ENCODE measurements at places on chromosomes 5 and 9.

DNA sequence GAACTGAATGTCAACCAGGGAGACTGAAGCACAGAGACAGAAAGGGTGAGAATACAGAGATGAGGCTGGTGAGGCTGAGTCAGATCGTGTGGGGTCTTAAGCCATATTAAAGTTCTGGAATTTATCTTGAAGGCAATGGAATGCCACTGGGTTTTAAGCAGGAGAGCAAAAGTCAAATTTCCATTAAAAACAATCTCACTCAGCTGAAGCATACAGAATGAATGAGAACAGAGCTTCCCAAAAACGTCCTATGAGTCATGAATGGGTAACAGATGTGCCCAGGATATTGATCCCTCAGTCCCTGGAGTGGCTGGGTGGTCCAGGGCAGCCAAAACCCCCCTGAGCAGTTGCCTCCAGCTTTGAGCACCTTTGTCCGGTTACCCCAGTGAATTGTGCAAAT lies 44.9 kb downstream of the PFDN1 start:
- no peak for DNase-seq

DNA sequence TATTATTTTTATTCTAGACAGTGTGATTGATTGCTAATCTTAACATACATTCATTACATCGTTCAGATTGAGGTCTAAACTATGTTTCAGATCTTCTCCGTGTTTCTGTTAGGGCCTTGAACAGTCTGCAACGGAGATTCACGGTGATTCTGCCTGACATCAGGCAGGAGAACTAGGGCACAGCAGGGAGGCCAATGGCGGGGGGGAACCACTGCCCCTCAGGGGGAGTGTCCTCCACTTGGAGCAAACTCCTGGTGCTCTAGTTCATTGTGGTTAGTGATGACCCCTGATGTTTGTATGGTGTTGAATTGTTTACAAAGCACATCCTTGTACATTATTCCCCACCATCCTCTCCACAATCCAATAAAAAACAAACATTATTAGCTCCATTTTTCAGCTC lies 173.5 kb downstream of the ZNF608 start:
- no peak for DNase-seq

DNA sequence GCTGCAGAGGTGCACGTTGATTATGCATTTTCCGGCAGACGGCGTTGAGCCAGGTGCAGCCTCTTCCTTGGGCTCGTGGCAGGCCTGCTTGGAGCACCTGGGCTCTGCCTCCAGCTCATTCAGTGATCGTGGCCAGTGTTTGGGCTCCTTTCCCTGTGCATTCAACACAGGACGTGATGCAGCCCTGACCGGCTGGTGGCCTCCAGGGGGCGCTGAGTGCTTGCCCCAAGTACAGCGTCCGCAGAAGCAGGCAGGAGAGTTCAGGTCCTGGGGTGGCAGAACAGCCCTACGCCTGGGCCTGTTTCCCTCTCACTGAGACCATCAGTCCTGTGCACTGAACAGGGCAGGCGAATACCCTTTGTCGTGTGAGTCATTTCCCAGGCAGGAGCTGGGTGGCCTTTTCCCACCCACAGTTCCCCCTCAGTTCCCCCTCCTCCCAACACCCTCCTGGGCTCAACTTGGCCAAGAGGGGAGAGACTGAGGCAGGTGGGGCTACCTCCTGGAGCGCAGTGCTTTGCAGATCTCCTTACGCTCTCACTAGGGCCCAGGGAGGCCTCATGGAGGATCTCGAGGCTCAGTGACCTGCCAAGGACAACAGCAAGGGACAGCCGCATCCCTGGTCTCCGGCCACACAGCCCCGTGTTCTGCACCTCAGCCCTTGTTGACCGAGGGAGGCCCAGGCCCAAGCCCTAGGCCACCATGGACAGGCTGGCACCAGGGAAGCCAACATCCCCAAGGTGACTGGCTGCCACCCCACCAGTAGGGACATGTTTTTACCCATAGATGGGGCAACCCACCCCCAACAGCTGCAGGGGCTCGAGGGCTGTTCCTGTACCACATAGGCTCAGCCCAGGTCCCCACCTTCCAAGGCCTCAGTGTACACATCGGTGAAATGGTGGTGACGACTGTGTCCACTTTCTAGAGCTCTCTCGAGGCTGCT lies 52.9 kb downstream of the LRSAM1 start:
- peak; percentile 79 for DNase-seq

- DNase-seq, result no peak
Measured at GRCh38 chr5:104325356-104325755, 762.8 kb upstream of the NUDT12 start.

GRCh38 chr5:136213919-136214493 lies 21.0 kb upstream of the SMIM32 start:
- DNase-seq, result no peak

GRCh38 chr5:52767766-52768480 lies 19.8 kb upstream of the ITGA1 start:
- no peak for DNase-seq

DNA sequence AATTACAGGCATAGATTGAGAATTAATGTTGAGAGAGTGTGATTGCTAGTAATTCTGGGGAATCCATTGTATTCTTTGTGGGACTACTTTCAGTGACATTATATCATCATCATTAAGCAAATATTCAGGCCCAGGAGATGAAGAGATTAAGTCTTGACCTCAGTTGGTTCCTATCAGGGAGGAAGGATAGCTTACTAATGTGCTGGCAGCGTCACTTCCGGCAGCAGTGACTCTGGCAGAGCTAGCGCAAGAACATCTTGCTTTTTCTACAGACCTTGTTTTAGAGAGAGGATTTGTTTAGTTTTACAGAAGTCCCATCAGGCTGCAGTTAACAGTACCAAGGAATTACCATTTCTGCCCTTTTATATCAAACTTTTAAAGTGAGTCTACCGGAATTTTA lies 20.3 kb downstream of the OSTF1 start:
- DNase-seq, result no peak

DNA sequence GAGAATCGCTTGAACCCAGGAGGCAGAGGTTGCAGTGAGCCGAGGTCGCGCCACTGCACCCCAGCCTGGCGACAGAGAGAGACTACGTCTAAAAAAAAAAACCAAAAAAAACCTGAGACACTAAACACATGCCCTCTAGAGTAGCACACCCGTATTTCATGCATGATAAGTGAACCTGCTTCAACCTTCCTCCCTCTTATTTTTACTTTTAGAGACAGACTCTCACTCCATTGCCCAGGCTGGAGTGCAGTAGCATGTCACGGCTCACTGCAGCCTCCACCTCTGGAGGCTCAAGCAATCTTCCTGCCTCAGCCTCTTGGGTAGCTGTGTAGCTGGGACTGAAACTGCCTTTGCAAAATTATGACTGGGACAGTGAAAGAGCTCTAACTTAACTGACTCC lies 17.6 kb upstream of the NANS start:
- no peak for DNase-seq

DNA sequence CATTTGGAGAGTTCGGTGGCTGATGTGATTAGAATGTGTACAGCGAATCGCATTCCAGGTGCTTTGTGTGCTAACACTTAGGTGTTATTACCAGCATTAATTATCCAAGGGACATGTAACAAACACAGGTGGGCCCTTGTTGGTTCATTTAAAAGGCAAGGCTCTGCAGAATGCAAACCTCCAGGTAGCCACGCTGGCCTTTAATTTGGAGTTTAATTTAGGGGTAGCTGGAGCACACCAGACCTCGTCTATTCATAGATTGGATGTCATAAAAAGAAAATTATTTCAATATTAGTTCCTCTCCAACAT lies 191.1 kb downstream of the MAT2B start:
- no peak for DNase-seq

GRCh38 chr9:92723299-92723625 lies 41.4 kb downstream of the BICD2 start:
- DNase-seq, result peak; percentile 66

- no peak for DNase-seq
Measured at GRCh38 chr5:34447424-34447823, 208.7 kb upstream of the RAI14 start.

- no peak for DNase-seq
Measured at GRCh38 chr5:109830955-109831502, 141.3 kb downstream of the MAN2A1 start.

DNA sequence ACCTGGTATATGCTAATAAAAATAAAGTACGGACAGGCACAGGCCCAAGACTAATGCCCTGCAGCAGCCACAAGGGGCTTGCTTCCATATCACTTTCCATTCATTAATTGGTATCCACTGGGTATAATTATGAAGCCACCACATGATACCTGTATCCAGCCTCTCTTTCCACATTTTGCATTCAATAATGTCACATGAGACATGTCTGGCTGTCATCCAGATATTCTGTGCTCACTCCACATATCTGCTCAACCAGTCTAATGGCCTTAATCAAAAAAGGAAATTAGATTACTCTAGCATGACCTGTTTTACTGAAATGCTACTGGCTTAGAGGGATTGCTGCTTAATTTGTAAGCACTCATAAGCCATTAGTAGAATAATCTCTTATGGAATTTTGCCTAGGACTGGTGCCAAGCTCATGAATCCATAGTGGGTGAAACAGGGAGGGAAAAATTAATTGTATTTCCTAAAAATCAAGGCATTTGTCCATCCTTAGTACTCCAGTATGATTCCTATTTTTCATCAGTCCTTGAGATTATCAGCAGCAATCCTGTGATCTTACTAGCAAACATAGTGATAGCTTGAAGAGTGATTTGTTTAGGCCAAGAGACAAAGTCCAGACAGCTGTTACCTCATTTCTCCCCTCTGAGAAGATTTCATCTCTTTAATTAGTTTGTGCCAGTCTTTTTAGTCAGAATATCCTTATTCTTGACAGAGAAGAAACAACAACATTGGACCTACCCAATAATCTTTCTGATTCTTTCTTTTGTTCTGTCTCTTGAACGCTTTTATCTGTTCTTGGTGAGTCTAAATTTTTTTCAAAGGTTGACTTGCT lies 119.2 kb upstream of the ABCA1 start:
- DNase-seq, result no peak

DNA sequence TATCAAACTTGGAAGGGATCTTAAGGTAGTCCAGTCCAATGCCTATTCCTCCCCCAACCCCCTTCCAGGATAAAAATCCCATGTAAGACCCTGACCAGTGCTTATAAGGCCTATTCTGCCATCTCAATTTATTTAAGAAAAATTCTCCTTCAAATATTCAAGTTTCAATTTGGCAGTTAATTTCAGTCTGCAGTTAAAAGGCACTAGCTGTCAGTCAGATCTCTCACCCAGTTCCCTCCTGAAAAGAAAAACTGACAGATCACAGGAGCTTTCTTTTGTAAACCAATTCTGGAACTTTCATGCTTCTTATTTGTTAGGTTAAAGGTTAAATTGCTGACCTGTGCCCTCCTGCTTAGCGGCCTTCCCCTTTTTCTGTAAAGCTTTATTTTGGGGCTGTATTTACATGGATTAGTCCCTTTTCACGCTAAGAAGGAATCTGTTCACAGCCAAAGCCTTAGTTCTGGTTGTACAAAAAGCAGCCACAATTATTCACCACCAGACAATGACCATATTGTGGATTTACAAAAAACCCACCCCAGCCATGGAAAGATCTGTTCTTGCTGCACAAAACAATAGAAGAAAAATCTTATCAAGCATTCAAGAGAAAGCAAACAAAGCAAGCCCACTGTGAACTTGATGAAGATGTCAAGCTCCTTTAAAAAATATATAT lies 68.7 kb downstream of the DENND1A start:
- no peak for DNase-seq

GRCh38 chr5:97181856-97182545 lies 1.0 kb downstream of the RIOK2 start:
- DNase-seq, result no peak

GRCh38 chr5:135568923-135569360 lies 9.8 kb downstream of the CXCL14 start:
- no peak for DNase-seq
